Stimulated activated CD4-positive, alpha-beta T cell treated with anti-CD3 and anti-CD28 coated beads, TNF-alpha, amount 100 ng/mL, for 4 hours (primary cell): ENCODE measurements at places on chromosomes 7 and 10.

DNA sequence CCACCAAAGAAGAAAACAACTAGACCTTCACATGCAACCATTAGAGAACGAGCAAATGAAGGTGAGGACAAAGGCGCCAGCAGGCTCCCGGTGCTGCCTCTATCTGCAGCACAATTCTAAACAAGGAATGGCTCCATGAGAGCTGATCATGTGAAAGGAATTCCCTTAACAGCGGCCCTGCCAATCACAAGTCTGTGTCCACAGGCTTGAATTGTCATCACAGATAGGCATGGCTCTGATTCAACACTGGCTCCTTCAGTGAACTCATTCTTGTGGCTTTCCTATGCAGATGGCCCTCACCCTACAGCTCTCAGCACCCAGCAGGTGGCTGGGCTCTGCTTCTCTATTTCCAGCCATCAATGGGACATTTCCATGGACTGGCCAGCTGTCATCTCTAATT, 36.2 kb downstream of the LAMB1 start:
- DNase-seq = no peak

- DNase-seq = no peak
Observed at GRCh38 chr7:151565541-151565940, 45.8 kb upstream of the RHEB start.

DNA sequence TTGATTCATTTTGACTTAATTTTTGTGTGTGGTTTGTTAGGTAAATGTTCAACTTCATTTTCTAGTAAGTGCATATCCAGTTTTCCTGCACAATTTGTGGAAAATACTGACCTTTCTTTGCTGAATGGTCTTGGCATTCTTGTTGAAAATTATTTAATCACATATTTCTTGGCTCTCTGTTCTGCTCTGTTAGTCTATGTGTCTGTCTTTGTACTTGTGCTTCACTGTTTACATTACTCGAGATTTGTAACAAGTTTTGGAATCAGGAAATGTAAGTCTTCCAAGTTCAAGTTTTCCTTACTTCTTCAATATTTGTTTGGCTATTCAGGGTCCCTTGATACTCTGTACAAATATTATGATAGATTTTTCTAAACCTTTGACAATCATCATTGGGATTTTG, 838.2 kb upstream of the POM121L12 start:
- no peak for DNase-seq

DNA sequence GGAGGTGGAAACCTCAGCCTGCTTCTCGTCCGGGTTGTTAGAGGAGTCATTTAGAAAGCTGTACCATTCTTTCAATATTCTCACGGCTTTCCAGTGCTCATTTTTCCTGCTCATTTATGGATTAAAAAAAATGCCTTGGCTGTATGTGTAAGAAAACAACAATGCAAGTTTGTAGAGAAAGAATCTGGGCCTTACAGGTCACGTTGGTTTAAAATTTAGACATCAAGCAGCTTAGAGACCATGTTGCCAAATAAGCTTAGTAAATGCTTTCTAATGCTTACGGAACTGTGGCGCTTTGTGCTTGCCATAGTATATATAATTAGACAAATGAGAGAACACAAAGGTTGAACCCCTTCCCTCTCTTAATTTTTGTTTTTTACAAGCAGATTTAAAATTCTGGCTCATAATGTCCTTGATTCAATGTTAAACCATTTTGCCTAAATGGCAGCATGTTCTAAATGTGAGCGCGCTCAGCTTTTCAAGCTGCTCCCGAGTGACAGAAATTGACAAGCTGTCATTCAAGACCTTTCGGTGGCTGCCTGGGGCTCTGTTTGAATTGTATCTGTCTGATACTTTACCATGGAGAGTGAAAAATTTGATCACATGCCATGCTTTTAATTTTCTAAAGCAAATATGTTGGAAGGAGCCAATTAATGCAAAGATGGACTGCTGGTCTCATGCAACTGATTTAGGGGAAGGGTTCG, 1.1 kb downstream of the ARMS2 start:
- DNase-seq = no peak

DNA sequence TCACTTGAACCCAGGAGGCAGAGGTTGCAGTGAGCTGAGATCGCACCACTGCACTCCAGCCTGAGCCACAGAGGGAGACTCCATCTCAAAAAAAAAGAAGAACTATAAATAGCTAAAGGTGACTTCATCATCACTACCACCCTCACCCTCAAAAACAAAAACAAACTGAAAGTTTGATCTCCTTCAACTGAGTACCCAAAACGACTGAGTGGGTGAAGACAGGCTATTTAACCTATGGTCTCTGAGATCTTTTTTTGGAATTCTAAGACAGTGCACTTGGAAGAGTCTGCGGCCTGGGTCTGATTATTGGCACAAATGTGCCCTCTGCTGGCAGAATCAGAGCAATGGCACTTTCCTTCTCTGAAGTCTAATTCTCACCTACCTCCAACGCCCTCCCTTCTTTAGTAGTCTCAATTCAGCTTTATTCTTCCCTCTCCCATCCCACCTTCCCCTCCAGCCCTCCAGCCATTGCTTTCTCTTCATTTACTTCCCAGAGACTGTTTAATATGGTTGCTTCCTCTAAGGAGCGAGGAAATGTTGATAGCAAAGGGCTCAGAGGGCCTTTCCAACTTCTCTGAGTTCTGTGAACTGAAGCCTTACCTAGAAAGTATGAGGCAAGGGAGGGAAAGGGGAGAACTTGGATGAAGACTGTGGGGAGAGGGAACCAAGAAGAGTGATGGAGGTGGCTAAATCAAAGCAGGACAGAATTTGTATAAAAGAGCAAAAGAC, 2.9 kb upstream of the MYOZ1 start:
- DNase-seq = peak; percentile 15

- DNase-seq = no peak
Observed at GRCh38 chr7:67364441-67365017, 367.9 kb downstream of the TYW1 start.

GRCh38 chr10:83925133-83925532, 214.2 kb upstream of the GHITM start:
- no peak for DNase-seq

- DNase-seq = no peak
Observed at GRCh38 chr7:28999895-29000716, 42.0 kb upstream of the TRIL start.

DNA sequence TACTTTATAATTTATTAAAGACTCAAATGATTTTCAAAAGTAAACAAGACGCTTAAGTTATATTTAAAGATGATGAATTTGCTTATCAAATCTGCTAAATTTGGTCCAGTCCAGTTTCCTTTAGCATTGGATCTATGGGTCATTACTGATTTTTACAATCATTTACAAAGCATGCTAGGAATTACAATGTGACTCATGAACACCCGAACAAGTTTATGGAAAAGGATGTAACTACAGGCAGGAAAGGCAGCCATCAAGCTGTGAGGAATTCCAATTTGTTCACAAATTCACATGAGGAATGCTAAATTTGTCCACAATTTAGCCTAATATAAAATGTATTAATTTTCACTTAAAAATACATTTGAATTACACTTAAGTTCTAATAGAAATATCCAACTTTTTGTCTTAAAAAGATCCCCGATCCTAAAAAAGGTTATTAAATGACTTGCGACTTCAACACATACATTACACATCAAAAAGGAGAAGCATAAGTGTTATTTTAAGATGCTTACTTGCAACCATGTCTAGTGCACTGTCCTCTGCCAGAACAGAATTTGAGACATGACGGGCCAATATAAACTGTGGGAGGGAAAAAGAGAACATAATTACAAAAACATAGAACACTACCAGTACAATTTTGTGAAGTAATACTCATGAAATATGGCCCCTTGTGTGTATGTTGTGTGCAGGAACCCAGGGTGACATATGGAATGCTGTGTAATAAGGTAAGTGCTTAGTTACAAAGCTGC, 194.2 kb upstream of the SLC26A5 start:
- DNase-seq = no peak

GRCh38 chr10:5563321-5563961, 38.7 kb downstream of the CALML3 start:
- no peak for DNase-seq

GRCh38 chr10:18421726-18422293, 229.6 kb downstream of the NSUN6 start:
- no peak for DNase-seq
